Activated CD4-positive, alpha-beta T cell treated with anti-CD3 and anti-CD28 coated beads, Interleukin-10, Interleukin-2, amounts not matched to agents 100 ng/mL and 50 ng/mL, durations not matched to agents 16 hours and 8 hours (primary cell): ENCODE measurements at places on chromosomes 7 and 10.

GRCh38 chr7:17123020-17123419 lies 175.4 kb upstream of the AHR start:
- DNase-seq = no peak

DNA sequence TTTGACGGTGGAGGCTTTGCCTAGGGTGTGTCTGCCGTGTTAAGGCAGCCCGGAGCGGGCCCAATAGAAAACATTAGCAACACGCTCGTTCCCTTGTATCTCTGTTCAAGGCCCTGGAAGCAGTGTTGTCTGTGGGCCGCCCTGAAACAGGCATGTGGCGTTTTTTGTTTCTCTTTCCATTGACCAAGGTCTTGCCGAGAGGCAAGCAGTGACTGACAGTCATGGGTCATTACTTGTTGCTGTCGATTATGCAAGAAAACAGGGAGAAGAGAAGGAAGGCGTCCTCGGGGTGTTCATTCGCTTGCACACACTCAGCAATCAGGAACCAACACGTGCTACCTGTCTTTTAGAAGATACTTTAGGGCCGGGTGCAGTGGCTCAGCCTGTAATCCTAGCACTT lies 92.5 kb downstream of the EZH2 start:
- no peak for DNase-seq

DNA sequence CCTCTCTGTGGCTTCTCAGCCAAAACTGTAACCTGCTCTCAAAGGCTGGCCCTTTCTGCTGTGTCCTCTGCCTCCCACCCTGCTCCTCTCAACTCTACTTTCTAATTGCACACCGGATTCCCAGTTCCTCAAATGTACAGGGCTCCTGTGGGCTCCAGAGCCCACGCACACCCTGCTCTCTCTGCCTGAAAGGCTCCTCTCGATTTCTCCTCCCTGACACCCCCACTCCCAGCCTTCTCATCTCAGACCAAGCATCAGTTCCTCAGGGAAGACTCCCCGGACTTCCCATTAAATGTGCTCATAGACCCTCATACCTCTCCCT lies 111.7 kb upstream of the STEAP1B start:
- no peak for DNase-seq

GRCh38 chr10:11684717-11685645 lies 57.2 kb upstream of the ECHDC3 start:
- peak; percentile 61 for DNase-seq

GRCh38 chr10:88439932-88440331 lies 143.2 kb downstream of the RNLS start:
- DNase-seq = no peak

- DNase-seq = no peak
Observed at GRCh38 chr10:101287183-101287996, 58.1 kb upstream of the LBX1 start.
